ENCODE measurements at places on chromosomes 2 and 18. TPM values are rescaled to one million over a fixed set of nuclear protein-coding genes. Genes with fewer than 3 reads are reported as not detected.

GRCh38 chr2:183459466-183459865 is 335.2 kb downstream of the NUP35 start:
- no peak for DNase-seq

Gene MALL
- total RNA-seq: 264 TPM

DNA sequence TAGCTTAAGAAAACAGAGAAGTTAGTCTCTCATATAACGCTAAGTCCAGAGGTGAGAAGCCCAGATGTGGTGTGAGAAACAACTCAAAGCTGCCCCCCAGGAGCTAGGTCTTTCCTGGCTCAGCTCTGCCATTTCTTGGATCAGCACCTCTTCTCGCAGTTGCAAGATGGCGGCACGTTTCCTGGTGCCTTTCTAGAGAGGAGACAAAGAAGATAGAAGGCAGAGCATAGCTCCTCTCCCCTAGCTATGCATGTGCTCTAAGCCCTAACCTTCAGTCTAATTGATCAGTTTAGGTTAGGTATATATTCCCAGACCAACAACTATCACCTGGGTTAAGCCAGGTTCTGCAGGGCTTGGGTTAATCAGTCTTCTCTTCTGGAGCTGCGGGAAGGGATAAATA is 119.5 kb upstream of the RAB12 start:
- no peak for DNase-seq

Gene GRHL1
- total RNA-seq: 2.0 TPM

DNA sequence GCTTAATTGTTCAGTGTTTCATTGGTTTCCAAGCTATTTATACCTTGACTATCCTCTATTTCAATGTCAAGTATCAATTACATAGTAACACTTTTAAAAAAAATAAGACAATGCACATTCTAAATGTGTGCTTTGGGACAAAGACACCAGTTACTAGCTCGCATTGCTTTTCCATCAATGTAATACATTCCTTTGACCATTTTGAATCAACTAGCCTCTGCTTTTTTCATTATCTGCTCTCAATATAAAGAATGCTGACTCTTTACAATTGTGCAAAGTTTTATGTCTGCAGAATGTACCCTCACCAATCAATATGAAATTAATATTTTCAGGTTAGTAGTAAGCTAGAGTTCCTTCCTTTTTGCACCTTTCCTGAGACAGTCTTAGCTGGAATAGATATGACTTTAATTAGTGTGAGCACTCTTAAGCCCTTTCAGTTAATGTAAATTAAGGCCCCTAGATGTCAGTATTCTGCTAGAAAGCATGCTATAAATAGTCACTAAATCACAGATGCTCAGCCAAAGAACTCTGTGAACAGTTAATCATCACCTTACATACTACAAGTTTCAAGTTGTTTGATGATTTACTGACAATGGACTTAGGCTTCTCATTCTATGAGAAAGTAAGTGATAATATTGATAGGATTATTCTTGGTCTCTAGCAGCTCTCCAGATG is 413.6 kb downstream of the PTH2R start:
- DNase-seq: no peak

- DNase-seq: no peak
These were observed 272.6 kb upstream of the HS6ST1 start for GRCh38 chr2:128591022-128591860.

Gene CAPN10
- 55.5 TPM for total RNA-seq

Gene CNGA3
- 0.20 TPM for total RNA-seq

Gene TRIB2
- total RNA-seq: 28.3 TPM

DNA sequence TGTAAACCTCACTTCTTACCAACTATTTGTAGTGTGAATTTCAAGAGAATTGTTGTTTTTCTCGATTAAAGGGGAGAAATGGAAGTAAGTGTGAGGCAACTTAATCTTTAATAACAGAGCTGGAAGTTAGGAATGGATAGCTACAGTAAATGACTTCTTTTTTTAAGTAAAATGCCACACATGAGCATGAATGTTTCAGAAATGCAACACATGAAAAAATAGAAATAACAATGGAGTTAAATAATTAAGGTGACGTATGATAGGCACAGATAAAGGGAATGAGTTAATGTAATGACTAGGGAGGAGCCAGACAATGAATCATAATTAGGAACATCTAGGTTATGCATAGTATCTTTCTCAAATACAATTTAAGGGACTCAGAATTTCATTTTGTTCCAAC is 3.4 kb downstream of the REL start:
- no peak for DNase-seq

- no peak for DNase-seq
These were observed 892.5 kb upstream of the LRRTM1 start for GRCh38 chr2:81196933-81197628.

- DNase-seq: peak; percentile 88
These were observed 53.8 kb upstream of the RBM44 start for GRCh38 chr2:237744613-237745249.

Gene CCDC150
- total RNA-seq: 5.3 TPM

- no peak for DNase-seq
These were observed 12.4 kb upstream of the CCDC88A start for GRCh38 chr2:55431982-55432627.

Data from mucosa of descending colon (tissue), 3 donors.